Heart left ventricle (tissue), 16 donors: ENCODE measurements at places on chromosomes 3 and 15. TPM values are rescaled to one million over a fixed set of nuclear protein-coding genes. Genes with fewer than 3 reads are reported as not detected.

The GOLGA8J gene
- polyA plus RNA-seq = not detected

The ISLR2 gene
- polyA plus RNA-seq = 5.6 TPM

The THAP10 gene
- polyA plus RNA-seq = 1.7 TPM

The FBXO40 gene
- 46.6 TPM for polyA plus RNA-seq

The FILIP1L gene
- 77.3 TPM for polyA plus RNA-seq

The TRPM7 gene
- polyA plus RNA-seq = 11.9 TPM

The GOLGA6B gene
- not detected for polyA plus RNA-seq

The ZIC1 gene
- not detected for polyA plus RNA-seq

The COL7A1 gene
- 4.8 TPM for polyA plus RNA-seq

The PIGZ gene
- 2.3 TPM for polyA plus RNA-seq

The MED12L gene
- polyA plus RNA-seq = 0.06 TPM

The PLXND1 gene
- polyA plus RNA-seq = 66.4 TPM

- peak; percentile 58 for DNase-seq
Measured at GRCh38 chr15:36156879-36157427, 422.5 kb upstream of the CDIN1 start.

- DNase-seq = no peak
Measured at GRCh38 chr3:13561967-13562366, 13.0 kb downstream of the FBLN2 start.

DNA sequence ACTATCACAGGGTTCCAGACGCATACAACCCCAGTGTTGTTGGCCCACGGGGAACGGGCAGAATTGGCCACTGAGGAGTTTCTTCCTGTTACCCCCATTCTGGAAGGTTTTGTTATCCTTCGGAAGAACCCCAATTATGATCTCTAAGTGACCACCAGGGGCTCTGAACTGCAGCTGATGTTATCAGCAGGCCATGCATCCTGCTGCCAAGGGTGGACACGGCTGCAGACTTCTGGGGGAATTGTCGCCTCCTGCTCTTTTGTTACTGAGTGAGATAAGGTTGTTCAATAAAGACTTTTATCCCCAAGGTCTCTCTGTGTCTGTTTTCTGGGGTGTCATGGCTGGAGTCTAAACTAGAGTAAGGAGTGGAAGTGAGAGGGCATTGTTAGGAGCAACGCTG lies 5.7 kb upstream of the EIF4G1 start:
- no peak for DNase-seq

GRCh38 chr3:39277893-39278615 lies 1.8 kb downstream of the CX3CR1 start:
- DNase-seq = no peak

DNA sequence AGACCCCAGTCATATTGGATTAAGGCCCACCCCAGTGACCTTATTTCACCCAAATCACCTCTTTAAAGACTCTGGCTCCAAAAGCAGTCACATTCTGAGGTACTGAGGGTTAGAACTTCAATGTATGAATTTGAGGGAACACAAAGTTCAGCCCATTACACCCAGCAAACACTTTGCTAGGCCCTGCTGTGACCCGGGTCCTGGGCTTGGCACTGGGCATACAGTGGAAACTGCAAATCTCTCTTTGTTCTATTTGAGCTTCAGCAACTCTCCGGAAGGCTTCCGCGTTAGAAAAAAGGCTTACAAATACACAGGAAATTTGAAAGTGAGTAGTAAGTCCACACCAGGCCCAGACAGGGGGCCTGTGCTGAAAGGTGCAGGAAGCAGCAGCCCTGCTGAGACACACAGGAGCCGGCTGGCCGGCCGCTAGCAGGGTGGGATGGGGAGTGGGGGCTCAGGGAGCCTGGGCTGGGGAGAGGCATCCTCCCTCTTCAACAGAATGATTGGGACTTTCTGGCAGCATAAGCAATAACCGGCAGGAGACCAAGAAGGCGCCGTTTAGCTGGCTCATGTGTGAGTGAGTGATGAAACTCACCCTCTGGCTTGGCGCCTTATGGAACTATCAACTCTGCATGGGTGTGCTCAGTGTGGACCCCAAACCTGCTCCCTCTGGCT lies 13.0 kb downstream of the LIPC start:
- no peak for DNase-seq

DNA sequence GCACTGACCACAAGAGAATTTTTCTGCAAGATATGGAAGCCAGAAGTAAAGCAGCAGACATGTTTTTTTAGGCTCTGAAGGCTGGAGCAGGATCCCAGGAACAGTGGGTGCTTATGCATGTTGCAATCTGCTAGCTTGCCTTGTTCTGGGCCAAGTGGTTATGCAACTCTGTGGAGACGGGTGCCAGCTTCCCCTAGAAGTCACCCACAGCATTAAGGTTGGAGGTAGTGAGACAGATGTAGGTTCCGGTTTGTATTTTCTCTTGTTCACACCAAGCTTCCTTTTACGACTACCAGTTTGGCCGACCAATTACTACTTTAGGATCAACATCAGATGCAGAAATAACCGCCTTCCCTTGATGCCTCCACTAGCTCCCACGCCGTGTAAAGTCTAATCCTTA lies 11.1 kb downstream of the DPH3 start:
- DNase-seq = peak; percentile 33

DNA sequence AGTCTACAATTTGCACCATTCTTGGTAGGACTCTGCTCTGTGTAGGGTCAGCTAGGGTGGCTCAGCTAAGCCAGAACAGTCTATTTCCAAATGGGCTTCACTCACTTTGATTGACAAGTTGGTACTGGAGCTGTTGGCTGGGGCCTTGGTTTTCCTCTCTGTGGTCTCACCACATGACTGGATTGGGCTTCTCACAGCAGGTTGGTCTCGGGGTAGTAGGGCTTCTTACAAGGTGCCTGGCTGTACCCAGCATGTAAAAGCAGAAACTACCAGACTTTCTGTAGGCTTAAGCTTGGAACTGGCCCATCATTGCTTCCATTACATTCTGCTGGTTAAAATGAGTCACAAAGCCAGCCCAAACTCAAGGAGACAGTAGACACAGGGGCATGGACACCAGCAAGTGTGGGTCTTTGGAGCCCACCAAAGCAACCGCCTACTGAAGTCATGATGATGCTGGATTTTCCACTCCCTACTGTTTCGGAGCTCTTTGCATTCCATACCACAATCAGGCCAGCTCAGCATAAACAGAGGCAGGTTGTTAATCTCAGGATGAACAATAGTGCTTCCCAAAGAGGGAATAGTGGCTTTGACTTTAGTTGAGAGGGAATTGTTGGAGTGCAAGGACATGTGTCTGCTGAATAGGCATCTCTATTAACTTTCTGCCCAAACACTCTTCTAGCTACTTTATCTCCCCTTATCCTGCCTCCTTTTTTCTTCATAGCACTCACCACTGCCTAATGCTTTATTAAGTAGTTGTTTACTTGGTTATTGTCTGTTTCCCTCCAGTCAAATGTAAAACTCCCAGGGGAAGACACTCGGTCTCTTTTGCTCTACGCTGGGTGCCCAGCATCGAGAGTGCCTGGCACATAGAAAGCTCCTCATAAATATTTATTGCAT lies 78.0 kb upstream of the RARB start:
- no peak for DNase-seq

DNA sequence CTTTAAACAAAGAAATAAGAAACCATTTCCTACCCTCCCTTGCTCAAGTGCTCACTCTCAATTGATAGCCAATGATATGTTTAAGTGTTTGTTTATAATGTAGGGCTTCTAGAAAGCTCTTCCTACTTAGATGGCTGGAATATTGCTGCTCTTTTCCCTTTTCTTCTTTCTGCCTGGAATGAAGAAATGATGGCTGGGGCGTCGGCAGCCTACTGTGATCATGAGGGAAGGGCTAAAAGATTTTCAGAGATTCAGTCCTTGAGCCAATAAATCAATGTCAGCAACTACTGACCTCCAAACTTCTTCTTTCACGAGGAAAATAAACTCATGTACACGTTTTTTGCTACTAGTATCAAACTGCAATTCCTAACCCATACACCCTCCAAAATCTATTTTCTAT lies 2.1 kb upstream of the GPR27 start:
- no peak for DNase-seq

- DNase-seq = no peak
Measured at GRCh38 chr15:42858540-42858939, 62.0 kb downstream of the TTBK2 start.

GRCh38 chr3:177622520-177622919 lies 425.2 kb upstream of the TBL1XR1 start:
- no peak for DNase-seq

DNA sequence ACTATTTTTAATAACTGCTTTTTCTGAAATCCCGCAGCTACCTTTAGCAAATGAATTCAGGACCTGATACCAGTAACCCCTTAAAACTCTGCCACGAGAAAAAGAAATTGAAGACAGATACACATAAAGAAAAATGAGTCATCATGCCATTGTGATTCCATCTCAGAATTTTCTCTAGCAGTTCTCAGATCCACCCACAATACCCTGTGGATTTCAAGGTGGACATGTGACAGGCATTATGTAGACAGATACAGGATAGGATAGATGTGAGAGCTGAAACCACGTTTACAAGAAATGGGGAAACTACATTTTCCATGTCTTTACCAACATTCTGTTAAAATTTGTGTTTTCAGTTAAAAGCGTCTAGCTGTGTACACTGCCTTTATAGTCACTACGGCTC lies 291.9 kb upstream of the NR2F2 start:
- no peak for DNase-seq

DNA sequence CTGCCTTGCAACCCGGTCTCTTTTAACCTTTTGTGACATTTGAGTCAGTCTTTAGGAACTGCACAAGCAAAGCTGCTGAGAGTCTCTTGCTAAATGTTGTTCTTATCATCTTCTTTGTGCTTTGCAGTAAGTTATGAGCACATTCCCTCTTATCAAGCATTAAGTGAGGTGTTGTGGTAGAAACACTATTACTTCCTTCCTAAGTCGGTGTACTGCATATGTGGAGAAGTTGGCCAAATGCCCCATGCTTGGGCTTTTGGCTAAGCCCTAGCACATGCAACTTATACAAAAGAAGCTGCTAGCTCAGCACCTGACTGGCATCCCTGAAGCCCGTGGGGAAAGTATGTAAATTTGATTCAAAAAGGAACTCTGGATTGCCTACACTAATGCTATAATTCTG lies 136.5 kb upstream of the RBMS3 start:
- DNase-seq = no peak

DNA sequence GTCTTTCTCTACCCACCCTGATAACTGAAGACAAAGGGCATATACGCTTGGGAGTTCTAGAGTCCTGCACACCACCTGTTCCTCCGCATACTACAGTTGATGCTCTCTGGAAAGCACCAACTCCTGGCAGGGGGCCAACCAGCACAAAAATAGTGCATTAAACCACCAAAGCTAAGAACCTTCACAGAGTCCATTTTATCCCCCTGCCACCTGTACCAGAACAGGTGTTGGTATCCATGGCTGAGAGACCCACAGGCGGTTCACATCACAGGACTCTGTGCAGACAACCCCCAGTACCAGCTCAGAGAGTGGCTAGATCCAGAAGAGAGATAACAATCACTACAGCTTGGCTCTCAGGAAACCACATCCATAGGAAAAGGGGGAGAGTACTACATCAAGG lies 114.4 kb upstream of the POU1F1 start:
- DNase-seq = no peak

DNA sequence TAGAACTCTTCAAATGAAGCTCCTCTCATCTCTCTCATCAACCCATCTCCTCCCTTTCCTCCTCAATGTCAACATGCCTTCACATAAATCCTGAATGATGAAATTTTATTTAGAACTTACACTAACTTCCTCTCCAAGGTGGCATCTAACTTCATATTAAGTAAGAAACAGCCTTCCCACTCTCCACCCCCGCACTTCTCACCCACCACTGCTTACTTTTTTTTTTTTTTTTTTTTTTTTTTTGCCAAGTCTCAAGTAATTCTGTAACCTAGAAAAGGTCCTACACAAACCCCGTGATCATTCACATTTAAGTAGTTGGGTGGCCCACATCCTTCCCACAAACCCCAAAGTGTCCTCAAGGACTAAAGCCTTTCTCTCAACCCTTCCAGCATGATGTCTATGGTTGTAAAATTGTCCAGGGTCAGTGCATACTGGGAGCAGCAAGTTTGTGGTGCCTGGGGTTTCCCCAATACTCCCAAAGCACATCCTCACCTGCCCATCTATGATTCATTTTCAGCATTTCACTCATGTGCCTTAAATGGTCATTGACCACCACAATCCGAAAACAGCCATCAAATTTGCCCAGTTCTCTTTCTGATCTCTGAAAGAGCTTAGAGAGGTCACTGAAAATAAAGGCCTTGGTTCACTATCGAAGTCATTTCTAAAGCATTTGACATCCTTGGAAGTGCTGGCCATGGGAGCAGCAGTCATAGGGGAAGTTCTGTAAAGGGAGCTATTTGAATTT lies 47.2 kb downstream of the CD86 start:
- no peak for DNase-seq

GRCh38 chr3:161630794-161631193 lies 134.2 kb downstream of the OTOL1 start:
- no peak for DNase-seq

DNA sequence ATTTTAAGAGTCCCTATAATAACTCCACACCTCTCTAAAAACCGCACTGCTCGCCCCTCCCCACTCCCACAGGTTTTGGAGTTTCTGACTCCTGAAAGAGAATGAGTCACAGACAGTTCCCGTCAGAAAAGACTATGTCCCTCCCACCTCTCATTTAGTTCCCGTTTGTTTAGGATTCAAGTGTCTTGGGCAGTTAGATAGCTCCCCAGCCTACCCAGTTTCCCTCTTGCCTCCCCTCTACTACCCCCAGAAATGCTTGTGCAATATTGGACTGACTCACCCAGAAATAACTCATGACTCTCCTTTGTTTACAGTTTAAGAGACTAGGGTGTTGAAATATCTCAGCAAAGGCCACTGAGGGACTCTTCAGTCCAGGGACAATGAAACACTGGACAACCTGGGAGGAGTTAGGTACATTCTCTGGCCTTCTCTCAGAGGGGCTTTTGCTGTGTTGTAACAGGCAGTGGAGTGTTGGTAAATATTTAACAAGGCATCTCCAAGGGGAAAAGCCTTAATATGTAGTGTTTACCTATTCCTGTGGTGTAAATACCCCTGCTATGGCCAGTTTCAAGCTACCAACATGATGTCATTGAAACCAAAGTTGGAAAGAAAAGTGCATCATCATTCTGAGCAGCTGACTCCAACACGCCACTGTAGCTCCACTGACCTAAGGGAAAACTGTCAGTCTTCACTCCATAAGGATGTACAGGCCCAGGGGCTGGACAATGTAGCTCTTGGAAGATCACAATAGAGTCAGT lies 96.1 kb upstream of the CHD2 start:
- DNase-seq = no peak

DNA sequence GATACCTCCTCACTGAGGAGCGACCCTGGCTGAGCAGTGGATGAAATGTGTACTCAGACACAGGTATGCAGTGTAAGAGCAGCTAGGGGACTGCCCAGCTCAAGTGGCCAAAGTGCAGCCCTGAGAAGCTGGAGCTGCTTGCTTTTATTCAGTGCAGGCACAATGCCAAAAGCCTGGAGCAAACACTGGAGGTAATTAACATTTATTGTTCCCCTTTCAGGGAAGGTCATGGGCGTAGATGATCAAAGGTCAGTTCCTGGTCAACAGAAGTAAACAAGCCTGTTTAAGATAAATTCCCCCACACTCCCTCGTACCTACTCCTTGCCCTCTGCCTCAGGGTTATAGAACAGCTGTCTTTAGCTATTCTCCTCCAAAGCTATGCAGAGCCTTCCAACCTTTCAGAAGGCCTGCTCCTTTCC lies 17.5 kb downstream of the PLA2G4F start:
- DNase-seq = no peak

- no peak for DNase-seq
Measured at GRCh38 chr3:150114873-150115540, 144.3 kb upstream of the PFN2 start.

- DNase-seq = no peak
Measured at GRCh38 chr15:93414576-93415231, 325.7 kb upstream of the RGMA start.
